Peyer's patch (tissue), 4 donors: ENCODE measurements at places on chromosomes 7 and 10. TPM values are rescaled to one million over a fixed set of nuclear protein-coding genes. Genes with fewer than 3 reads are reported as not detected.
A peak's percentile ranks its signal among the peaks of the same experiment; 100 is the strongest.

DNA sequence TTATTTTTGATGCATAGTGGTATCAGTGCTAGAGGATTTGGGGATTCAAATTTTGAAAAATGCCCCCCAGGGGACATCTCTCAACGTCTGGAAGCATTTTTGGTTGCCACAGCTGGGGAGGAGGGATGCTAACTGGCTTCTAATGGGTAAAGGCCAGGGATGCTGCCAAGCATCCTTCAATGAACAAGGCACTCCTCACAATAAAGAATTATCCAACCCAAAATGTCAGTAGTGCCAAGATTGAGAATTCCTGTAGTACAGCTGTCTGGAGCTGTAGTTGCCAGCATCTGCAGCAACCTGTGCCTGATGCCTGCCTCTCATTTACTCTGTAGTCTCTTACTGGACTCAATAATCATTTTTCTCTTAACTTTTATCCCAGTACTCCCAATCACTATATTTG lies 53.5 kb downstream of the SEPTIN7 start:
- no peak for DNase-seq

Gene MAGI2
- 1.6 TPM for total RNA-seq

Gene TCERG1L
- total RNA-seq, result not detected

- no peak for DNase-seq
These were observed 469.5 kb upstream of the ZMIZ1 start for GRCh38 chr10:78599122-78599853.

DNA sequence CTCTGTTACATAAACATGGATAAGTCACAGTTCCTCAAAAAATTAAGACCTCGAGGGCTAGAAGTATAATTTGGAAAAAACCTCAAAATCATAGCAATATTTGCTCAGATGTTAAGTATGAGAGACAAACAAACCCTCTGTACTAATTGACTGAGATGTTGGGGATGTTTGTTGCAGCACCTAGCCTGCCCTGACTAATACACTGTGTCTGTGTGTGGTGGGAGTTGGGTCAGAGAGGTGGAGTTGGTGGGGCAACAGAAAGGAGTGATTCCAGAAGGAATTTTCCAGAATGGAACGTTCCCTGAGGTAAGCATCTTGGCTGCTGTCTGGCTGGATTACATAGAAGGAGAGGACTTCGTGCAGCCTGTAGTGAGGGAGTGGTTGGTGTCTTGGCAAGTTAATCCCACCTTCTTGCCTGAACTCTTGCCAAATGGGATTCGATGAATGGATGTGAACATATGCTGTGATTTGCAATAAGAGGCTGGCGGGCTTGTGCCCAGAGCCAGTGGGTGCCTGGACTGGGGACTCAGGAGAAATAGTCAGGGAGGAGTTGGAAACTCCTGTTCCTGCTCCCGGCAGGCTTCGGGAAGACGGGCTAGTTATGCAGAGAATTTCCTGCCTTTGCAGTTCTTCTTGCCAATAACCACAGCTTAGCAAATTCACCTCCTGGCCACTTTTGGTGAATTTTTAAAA lies 9.3 kb upstream of the FAM180A start:
- DNase-seq, result no peak

DNA sequence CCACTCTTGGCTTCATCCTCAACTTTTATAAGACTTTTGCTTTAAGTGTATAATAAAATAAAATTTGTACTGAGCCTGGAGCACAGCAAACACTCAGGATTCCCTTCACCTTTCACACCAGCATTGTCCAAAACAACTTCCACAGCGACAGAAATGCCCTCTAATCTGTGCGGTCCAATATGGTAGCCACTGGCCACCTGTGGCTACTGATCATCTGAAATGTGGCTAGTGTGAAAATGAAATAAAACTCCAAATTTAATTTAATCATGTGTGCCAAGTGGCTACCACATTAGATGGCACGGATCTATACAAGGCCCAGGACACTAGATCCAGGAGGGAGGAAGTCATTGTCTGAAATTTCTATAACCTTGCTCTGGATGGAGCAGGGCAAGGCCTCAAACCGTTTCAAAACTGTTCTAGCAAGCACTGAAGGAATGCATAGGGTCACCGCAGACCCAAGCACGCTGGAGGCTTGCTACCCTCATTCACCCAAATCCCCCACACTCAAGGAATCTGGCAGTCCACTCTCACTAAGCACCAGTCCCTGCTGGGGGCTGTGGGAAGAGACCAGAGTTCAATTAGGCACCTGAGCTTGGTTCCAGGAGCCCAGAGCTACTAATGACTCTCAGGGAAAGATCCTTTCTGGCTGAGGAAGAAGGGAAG lies 6.3 kb upstream of the MYO1G start:
- no peak for DNase-seq

- no peak for DNase-seq
These were observed 458.6 kb downstream of the INHBA start for GRCh38 chr7:41244246-41244645.

GRCh38 chr10:100827819-100828737 lies 82.7 kb downstream of the PAX2 start:
- peak; percentile 38 for DNase-seq

Gene PPP1R3C
- total RNA-seq, result 1.1 TPM

DNA sequence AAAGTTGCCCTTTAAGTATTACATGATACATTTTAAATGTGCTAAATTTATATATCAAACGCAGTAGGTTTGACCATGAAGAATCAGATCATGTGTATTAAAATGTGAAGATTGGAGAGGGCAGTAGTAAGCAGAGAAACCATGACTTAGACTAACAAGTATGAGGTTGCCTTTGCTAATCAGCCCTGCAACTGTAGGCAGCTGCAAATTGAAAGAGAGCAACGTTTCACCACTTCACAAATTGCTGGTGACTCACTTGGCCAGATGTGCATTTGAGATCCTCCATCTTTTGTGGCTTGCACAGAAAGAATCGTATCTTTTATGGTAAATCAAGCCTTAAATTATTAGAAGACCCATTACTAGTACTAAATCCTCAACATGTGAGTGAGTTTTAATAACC lies 10.1 kb upstream of the SEMA3A start:
- DNase-seq, result no peak

Gene CALD1
- 536 TPM for total RNA-seq
